ENCODE measurements at places on chromosomes 6 and 20.

GRCh38 chr20:62020935-62021701 lies 44.6 kb downstream of the TAF4 start:
- peak; percentile 31 for DNase-seq

DNA sequence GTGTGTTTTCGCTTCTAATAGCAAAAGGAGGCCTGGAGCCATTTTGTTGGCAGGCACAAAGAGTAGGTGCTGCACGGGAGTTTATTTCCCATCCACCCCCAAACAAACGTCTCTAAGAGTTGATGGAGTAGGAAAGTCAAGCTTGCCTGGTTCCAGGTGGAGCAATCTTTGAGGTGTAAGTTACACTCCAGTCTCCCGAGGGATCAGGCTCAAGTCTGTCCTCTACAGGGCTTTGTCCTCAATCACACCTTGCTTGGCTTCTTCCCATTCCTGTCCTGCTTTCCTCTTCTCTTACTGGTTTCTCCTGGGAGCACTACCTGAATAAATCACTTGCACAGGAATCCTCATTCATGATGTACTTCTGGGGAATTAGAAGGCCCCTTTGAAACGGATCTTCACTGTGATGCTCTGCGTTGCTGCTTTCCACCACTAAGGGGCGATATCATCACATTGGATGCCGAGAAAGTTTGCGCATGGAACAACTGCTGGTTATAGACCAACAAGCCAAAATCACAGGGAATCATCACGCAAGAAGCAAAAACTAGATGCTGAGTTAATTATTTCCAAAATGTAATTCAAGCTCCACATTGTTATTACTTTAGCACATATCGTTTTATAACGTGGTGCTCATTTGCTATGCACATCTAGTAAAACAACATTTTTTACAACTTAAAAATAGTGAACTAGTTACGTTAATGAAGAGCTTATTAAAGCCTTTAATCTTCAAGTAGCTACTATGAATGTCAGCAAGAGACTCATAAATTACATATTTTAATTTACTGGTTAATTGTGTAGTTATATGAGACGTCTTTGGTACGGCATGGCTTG lies 156.8 kb downstream of the DNAH8 start:
- DNase-seq: peak; percentile 70

- DNase-seq: no peak
Measured at GRCh38 chr20:19232997-19233794, 20.8 kb downstream of the SLC24A3 start.

DNA sequence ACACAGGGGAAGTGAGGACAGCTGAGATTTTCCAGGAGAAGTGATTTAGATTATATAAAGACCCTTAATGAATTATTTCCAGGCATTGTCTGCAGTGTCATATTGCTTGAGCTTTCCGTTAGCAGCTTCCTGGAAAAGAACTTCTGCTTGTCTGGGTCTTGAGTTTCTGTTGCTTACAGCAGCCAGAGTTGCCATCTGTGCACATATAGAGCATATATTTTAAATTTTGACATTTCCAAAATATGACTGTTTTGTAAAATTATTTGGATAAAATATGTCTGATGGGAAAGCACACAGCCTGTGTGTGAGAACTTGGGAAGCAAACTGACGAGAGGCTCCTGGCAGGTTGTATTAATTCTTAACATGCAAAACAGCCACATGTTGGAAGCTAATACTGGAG lies 21.0 kb upstream of the NKX2-2 start:
- DNase-seq: no peak

DNA sequence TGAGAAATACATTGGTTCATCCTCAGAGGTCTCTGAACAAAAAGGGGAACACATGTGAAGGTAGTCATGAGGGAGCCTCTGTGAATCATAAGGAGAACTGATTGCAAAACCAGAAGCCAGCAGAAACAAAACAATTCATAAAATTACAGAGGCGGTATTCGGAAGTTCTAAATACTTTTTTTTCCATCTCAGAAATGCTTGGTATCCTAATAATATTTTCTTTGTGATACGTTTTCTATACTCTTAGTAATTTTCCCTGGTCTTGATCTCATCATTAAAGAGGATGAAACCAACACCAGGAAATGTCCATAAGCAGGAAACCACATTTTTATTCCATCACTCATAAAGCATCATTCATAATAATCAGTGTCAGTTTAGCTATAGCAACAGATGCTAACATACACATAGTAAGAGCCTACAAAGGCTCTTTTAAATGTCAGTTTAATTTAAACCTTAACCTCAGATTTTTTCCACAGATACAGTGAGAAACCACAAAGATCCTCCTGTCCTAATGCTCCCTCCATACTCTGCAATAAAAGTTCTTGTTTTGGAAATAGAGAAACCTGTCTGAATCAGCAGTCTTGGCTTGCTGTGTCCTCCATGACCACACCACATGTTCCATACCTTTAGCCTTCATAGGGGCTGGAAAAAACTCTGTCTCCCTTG lies 29.2 kb downstream of the SGK1 start:
- peak; percentile 63 for DNase-seq

GRCh38 chr20:16666272-16666671 lies 63.6 kb upstream of the SNRPB2 start:
- no peak for DNase-seq

DNA sequence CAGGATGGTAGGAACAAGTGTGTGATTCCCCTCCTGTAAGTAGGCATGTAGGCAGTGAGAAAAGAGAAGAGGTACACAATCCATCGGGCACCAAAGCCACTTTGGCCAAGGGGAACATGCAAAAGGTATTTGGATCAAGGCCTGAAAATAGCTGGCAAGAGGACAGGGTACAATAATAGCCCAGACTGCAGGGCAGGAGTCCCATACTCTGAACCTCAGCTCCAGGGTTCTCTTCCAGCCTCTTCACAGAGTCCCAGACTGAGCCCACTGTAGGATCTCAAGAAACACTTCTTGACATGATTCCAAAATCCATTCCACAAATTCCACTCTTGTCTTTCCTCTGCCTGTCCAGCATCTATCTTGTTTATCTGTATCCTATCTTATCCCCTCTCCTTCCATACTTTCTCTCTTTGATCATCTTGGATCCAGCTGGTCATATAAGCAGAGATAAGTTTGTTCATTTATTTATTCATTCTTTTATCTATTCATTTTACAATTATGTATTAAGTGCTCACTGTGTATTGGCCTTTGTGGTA lies 19.7 kb downstream of the ACSS2 start:
- DNase-seq: no peak

GRCh38 chr20:8260837-8261251 lies 128.8 kb downstream of the PLCB1 start:
- no peak for DNase-seq

- no peak for DNase-seq
Measured at GRCh38 chr6:94065707-94066337, 646.5 kb upstream of the EPHA7 start.

DNA sequence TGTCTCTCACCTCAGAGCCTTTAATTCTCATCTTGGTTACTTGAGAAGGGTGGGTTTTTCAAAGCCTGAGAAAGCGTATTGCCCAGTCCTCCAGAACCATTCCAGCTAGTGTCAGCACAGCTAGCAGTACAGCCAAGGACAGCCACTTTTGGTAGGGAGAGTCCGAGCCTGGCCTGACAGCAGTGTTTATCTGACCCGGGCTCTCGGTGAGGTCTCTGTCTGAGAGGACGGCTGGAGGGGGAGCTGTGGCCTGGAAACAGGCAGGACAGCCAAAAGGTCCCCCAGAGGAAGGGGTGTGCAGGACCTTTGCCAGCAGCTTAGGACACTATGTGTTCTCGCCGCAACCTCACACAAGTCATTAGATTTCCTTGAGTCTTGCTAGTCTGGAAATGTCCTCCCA lies 38.8 kb downstream of the LYRM2 start:
- no peak for DNase-seq

GRCh38 chr6:137744877-137745276 lies 122.2 kb upstream of the TNFAIP3 start:
- DNase-seq: no peak

- DNase-seq: no peak
Measured at GRCh38 chr6:131756039-131756438, 45.2 kb upstream of the CTAGE9 start.

GRCh38 chr6:37840940-37841300 lies 21.4 kb downstream of the ZFAND3 start:
- DNase-seq: no peak

DNA sequence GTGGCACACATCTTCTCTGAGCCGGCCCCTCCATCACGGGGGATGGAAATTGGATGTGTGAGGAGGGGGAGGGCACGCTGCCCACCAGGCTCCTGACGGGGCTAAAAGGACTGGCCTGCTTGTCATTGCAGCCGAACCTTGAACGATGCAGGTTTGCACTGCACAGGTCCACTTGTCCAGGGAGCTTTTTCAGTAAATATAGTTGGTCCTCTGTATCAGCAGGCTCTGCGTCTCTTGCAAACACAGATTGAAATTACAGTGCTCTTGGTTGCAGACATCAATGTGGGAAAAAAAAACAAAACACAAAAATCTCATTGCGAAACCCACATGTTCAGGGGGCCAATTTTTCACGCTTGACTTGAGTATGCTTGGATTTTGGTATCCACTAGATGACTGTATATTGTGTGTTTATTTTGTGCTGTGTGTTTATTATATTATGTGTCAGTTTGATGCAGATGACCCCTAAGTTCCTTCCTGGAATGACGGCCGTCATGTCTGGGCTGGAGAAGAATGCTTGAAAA lies 29.2 kb downstream of the ERMARD start:
- DNase-seq: no peak

GRCh38 chr6:87993356-87993755 lies 54.3 kb upstream of the SPACA1 start:
- no peak for DNase-seq

DNA sequence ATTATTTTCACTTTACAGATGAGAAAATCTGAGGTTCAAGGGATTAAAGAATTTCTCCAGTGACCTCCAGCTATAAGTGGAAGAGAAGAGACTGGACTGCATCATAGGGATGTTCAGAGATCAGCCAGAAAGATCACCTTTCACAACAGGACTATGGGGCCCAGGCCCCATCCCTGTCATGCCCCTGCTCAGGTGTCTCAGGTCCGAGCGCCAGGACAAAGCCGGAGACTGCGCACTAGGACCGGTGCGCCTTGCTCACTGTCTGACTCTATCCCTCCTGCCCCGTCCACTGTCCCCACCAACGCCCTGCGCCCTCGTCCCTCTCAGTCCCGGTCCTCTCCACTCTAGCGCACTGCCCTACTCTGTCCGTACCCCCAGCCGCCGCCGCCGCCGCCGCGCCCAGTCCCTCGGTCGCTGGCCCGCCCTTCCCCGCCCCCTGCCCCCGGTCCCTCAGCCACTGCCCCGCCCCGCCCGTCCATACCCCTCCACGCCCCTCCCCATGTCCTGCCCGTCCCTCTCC lies 521 bp upstream of the RAD21L1 start:
- DNase-seq: no peak

GRCh38 chr20:51697096-51697826 lies 70.9 kb downstream of the ATP9A start:
- no peak for DNase-seq

- no peak for DNase-seq
Measured at GRCh38 chr20:52631469-52631868, 340.7 kb upstream of the TSHZ2 start.

DNA sequence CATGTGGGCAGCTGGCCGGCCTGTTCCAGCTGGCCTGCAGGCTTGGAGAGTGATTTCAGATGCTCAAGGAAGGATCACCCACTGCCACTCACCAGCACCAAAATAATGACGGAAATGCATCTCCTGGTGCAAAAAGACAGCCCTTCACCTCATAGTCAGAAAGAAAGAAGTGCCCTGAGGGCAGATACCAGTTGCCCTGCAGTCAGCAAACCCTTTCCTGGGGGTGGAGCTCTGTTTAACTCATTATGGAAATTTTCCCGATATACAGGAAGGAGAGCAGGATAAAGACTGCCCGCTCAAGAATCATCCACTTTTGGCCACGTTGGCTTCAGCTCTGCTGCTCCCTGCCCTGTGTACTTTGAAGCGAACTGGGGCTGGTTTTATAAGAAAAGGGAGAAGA lies 127.9 kb downstream of the GRM4 start:
- no peak for DNase-seq

GRCh38 chr20:31597481-31597855 lies 7.6 kb upstream of the ID1 start:
- DNase-seq: no peak

DNA sequence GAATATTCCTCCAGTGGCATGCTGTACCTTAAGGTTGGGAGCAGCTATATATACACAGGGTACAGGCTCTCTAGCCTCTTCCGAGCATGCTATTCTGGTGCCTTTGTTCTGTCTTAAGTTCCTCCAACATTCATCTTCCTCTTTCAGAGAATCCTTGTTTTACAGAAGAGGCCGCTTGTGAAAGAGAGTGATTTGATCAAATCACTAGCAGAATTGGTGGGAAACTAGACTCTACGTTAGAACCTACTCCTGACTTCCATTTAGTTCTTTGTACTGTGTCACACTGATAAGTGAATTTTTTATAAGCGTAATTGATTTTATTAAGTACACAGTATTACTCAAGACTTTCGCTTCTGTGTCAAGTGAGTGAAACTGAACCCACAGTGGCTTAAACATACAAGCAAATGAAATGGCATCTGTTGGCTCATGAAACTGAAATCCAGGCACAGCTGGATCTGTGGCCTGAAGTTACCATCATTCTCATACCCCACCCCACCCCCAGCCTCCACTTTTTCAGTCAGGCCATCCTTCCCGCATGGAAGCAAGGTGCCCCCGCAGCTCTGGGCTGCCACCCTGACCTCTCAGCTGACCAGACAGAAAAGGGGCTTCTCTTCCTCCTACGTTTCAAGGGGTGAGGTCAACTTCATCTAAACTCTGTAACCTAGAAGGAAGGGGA lies 102.3 kb downstream of the RPP40 start:
- no peak for DNase-seq

- no peak for DNase-seq
Measured at GRCh38 chr20:58593880-58594638, 57.0 kb upstream of the STX16 start.

DNA sequence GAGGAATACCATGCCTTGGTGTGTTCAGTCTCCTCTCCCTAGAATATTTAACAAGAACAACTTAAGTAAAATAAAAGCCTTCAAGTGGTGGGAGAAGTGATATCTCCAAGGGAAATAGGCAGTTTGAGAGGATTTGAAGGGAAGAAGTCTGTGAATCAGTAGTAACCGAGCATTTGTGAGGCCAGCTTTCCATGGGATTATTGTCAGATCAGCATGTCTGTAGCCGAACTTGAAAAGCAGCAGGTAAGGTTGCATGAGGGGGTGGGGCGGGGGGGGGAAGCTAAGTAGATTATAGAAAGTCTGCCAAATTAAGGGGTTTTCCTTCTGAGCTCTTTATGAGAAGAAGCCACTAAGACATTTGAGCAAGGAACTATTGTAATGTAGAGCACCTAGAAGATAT lies 92.6 kb downstream of the GRIK2 start:
- no peak for DNase-seq

DNA sequence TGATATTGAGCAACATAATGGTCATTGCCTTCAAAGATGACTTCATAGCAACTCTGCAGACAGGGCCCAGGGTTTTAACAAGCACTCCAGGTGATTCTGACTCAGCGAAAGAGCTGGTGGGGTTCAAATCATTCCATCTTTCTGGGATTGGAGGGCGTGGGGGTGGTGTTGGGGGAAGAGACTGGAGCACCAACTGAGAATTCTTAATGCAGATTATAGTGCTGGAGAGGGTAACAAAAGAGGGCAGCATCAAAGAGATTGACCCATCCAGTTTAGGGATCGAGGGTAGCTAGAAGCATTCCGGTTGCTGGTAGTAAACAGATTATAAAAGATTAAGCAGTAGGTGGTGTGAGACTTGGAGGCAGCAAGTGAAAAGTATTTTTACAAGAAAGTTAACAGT lies 15.9 kb downstream of the PFDN4 start:
- DNase-seq: no peak

- DNase-seq: no peak
Measured at GRCh38 chr6:13011612-13012146, 295.1 kb downstream of the PHACTR1 start.
